ENCODE measurements at places on chromosomes 5 and 9.

DNA sequence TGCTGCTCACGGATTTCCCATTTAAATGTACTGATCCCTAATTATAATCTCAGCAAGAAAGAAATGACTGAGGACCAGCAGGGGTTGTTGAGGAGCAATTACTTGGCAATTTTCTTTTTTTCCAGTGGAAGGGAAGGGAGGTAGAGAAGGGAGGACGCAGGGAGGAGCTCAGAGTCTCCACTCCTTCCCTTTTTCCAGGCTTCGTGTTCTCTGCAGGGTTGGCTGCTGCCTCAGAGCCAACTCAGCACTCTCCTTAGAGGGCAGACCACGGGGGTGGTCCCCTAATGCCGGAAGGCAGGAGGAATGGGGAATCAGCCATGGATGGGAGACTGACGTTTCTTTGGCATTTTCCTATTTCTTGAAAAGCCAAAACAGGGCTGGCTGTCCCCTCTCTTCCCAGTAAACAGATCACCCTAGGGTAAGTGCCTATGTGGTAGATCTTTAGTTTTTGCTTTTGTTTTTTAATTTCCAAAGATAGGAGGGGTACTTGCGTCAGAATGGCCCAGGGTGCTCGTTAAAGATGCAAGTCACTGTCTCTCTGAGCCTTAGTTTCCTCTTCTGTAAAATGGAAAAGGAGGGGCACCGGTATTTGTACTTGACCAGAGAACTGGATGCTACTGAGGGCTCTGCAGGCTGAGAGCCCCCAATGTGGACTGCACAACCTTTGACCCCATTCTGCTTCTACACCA, 39.6 kb upstream of the LCP2 start:
- DNase-seq = no peak

DNA sequence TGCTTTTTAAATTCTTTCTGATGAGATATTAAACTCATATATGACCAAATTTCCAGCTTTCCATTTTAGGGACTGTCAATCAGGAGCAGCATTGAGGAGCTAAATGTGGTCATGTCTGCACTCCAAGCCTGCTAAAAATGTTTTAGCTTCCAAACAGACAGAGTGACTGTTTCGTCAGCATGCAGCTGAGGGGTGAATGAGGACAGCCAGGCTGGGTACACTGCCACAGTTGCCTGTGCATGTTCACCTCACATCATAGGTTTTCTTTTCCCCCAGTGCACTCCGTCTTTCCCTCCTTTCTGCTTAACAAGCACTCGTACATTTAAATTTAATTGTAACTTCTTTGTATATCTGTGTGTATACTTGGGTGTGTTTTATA, 138.1 kb downstream of the ARRDC3 start:
- DNase-seq = no peak

- no peak for DNase-seq
Observed at GRCh38 chr9:69996967-69997366, 46.7 kb upstream of the MAMDC2 start.

GRCh38 chr5:132405646-132406045, 36.1 kb downstream of the SLC22A5 start:
- no peak for DNase-seq

GRCh38 chr5:109468288-109468676, 58.5 kb upstream of the PJA2 start:
- DNase-seq = no peak

GRCh38 chr5:120942596-120943350, 478.7 kb downstream of the PRR16 start:
- no peak for DNase-seq

DNA sequence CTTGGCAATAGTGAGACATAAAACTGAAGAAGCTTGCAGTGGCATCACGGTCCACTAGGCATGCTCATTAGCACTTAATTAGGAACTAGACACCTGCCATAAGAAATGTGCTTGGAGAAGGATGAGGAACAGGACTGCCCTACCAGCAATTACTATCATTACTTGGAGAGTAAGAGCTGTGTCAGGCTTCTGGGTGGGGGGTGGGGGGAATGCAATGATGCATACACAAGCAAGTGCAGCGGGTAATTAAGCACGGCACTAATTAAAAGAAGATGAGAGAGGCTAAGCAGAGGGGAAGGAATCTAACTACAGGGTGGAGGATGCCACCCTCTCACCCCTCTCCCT, 53.1 kb downstream of the TLE1 start:
- no peak for DNase-seq

GRCh38 chr9:121169094-121169601, 32.5 kb downstream of the RAB14 start:
- DNase-seq = no peak

DNA sequence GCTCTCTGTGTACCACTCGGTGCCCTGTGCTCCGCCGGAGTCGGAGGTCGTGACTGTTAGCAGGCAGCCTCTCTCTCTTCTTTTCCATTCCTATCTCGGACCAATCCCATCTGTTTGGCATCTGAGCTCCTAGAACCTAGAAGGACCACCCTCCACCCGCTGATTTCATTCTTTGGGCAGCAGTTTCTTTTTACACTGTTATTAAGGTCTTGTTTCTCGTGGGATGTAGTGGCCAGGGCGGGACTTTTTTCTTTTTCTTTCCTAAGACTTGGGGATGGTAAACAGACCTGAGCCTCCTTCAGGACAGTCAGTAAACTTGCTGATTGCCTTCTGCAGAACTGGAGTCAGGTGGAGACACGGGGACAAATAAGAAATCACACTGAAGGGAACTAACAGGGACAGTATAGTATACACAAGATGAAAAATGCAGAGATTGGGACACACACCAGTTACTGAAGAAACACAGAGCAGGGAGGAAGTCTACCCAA, 500 bp downstream of the URM1 start:
- no peak for DNase-seq

DNA sequence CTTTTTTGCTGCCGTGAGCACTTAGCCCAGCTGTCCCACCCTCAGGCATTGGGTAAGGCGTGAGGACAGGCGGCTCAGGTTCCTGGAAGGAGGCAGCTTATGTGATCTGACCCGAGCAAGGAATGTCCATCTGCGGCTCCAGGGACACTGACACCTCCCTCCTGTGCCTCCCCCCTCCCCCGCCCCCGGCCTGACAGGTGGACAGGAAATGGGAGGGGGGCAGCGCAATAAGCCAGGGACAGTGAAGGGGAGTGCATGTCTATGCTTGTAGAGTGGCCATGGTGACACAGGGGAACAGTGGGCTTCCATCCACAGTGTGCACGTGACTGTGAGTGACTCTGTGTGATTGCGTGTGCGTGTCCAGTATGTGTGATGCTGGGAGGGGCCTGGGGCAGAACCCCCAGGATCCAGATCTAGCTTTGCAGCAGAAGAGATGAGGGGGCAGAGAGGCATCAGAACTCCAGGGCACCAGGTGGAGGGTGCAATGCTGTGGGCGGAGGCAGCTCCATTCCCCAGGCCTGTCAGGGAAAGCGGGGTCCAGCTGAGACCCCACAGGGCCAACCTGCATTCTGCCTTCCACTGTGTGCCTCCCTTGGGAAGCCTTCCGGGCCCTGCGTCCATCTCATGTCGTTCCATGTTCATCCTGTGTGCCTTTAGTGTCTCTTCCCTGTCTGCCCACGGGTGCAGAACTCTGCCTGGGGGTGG, 30.5 kb downstream of the CNTFR start:
- no peak for DNase-seq

DNA sequence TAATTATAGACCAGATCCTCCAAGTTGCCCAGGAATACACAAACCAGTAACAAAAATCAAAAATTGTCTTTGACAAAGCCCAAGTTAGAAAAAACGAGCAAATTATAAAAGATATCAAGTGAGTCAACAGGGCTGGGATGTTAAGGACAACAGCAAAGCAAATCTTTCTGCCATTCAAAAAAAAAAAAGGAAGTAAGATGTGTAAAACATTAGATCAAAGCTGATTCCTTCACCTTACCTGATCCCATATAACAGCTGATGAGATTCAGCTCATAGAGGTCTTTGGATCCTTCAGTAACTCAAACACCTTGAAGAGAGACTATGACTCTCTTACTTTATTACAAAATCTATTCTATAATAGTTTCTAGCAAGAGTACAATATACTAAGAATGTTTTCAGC, 100.9 kb downstream of the STRBP start:
- no peak for DNase-seq

DNA sequence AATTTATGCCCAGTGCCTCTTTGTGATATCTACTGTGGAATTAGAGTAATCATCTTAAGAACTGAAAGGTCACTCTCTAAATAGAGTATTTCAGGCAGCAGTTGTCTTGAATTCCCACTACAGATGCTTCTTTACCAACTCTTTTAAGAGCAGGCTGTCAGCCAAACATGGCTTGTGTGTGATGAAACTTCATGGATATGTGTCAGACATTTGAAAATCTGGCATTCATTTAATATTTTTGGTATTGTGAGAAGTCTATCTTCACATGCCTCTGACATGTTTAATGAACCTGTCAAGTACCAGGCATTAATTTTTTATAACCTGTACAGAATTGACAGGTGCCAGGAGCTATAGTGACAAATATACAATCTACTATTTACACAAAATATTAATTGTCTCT, 318.6 kb downstream of the CDH9 start:
- no peak for DNase-seq

DNA sequence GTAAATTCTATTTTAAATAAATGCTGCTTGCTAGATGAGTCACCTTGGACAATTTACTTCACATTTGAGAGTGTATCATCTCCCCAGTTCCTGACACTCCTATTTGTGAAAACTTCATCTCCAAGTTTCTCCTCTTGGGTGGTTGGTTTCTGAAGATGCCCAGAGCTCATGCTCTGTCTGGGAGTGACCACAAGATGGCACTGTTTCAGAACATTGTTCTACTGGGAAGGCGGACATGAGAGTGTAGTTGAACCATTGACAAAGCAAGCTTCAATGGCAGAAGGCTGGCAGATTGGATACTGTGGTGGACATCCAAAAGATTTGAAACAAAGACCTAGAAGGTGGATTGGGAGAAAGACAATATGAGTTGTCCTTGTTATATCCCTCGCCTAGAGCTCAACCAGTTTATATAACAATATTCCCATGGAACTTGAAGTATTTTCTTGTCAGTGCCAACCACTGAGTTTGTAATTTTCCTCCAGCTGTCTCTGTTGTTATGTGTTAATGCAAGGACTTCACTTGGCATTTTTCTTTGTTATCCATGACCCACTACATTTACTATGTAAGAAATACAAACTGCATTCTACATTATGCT, 234.3 kb upstream of the ANKH start:
- peak; percentile 2 for DNase-seq

GRCh38 chr9:23492126-23493002, 333.7 kb downstream of the ELAVL2 start:
- DNase-seq = peak; percentile 1

DNA sequence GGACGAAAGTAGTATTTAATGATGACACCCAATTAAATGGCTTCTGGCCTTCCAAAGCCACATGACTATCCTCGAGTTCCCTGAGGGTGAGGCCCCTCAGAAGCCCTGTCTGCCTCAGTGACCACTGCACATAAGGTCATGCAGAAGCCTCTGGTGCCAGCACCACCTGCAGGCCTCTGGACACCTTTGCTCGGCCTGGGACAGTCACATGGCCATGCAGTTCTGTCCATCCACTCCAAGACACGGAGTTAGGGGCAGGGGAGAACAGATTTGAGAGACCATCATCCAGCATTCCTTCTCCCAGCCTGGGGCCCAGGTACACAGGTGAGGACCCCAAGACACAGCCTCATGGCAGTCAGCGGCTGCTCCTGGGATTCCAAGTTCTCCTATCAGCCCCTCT, 145.0 kb downstream of the ROR2 start:
- DNase-seq = no peak

Measured in NCI-H1417 treated with DMSO at 0.1 percent for 48 hours (cell line).